ENCODE measurements at places on chromosomes 13 and 19.

- no peak for DNase-seq
Observed at GRCh38 chr19:16581145-16581970, 9.1 kb upstream of the SLC35E1 start.

DNA sequence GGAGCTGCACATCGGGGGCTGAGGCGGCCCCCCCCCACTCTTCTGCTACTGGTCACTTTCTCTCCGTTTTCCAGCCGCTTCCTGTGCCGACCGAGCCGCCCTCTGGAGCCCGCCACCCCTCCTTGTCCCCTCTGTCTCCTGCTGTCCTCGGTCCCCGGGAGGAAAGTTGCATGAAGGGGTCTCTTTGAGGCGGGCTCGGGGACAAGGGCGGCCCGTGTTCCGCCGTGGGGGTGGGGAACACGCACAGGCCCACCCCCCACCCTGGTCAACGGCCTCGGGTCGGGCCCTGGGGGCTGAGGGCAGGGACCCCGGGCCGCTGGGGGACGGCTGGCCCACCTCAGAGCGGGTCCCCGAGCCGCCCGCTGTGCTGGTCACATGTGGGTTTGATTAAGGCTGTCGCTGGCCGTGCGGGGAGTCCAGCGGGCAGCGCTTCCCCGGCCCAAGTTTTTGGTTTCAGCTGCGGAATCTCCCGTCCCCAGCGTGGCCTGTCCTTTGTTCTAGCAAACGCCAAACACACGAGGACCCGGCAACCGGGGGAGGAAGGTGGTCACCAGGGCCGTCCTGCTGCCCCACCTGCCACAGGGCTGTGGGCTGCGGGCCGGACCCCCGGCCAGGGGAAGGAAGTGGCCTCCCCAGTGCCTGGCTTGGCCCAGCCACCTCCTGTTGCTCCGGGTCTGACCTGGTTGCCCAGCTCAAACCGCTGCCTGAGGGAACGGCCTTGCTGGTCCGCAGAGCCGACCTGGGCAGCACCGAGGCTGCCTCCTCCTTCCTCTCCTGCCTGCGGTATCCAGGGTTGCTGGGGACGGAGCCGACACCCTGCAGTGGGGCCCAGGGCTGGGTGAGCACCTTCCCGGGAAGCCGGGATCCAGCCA lies 1.9 kb downstream of the EFNA2 start:
- no peak for DNase-seq

- no peak for DNase-seq
Observed at GRCh38 chr13:111640476-111640875, 320.0 kb downstream of the TEX29 start.

- DNase-seq, result no peak
Observed at GRCh38 chr13:107842562-107843180, 372.7 kb downstream of the LIG4 start.

DNA sequence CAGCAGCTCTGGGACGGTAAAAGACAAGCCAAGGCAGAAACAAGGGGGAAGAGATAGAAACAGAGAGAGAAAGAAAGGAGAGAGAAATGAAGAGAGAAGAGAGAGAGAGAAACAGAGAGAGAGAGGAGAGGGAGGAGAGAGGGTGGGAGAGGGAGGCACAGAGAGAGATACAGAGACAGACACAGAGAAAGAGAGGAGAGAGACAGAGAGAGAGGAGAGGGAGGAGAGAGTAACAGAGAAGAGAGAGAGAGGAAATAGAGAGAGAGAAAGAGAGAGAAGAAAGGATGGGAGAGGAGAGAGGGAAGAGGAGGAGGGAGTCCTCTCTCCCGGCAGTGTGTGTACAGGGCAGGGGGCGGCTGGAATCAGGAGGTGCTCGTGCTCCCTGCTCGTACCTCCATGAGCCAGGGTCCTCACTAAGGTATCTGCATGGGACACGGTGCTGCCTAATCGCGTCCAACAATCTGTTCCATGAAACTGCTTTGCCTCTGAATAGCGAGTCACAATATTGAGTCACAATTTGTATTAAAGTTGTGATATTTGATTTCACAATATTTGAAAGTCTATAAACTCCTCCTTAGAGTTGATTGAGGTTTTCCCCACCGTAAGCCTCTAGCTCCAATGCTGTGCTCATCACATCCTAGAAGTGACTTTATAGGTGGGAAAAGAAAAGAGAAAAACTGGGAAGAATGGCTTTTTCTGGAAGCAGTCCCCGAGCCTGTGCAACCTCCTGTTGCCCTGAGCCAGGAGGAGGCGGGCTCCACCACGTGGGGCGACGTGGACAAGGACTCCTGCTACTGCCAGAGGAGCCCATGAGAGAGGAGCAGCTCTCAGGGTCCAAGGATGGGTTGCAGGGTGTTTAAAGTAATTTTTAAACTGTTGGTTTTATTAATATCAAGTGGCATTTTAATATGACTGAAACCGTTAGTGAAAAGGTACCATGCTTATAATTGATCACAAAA lies 81.7 kb upstream of the ARHGEF7 start:
- DNase-seq, result no peak

GRCh38 chr19:28794301-28794700 lies 418.6 kb downstream of the UQCRFS1 start:
- no peak for DNase-seq

- no peak for DNase-seq
Observed at GRCh38 chr13:46142776-46143175, 37.9 kb upstream of the CPB2 start.
